ENCODE measurements at places on chromosomes 4 and X.

DNA sequence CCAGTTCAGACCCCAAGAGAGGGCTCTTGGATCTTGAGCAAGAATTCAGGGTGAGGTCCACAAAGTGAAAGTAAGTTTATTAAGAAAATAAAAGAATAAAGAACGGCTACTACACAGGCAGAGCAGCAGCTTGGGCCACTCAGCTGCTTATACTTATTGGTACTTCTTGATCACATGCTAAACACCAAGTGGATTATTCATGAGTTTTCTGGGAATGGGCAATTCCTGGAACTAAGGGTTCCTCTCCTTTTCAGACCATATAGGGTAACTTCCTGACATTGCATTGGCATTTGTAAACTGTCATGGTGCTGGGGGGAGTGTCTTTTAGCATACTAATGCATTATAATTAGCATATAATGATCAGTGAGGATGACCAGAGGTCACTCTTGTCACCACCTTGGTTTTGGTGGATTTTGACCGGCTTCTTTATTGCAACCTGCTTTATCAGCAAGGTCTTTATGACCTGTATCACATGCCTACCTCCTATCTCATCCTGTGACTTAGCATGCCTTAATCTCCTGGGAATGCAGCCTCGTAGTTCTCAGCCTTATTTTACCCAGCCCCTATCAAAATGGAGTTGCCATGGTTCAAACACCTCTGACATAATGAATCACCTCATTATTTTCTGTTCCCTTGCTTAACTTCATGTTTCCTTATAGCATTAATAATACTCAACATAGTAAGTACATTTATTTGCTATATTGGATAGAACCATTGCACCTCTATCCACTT lies 476.3 kb downstream of the DTHD1 start:
- no peak for DNase-seq

DNA sequence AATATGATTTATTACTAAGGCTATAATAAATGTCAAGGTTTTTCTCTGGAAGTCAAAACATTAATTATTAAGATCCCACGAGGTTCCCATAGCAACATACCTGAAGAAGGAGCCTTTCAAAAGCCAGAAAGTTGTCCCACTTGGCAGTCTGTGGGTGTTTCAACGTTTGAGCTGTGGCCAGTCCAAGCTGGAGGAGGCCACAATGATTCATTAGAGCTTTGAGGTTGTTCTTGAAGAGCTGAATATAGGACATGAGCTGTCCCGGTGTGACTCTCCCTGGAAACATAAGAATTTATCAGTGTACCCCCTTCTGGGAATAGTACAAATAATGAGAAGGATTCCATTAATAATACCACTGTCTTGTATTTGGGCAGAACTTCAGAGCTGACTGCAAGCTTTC lies 92.1 kb downstream of the SCFD2 start:
- DNase-seq = no peak

GRCh38 chr4:188822698-188823097 lies 683.5 kb downstream of the TRIML1 start:
- DNase-seq = no peak

DNA sequence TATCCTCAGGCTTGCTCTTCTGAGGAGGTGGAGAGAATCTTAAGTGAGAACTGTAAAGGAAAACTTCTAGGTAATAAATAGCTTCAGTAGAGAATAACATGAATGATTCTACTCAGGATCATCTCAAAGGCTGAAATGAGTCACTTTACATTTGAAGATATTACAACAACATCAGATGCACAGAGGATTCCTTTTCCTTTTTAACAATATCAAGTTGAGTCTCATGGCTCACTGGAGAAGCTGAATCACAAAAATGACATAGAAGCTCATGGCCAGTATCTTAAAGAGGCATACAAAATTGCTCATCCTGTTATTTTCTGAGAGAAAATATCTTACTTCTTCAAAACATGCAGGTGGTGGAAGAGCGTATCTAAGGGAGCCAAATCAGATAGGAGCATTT lies 72.5 kb upstream of the EMCN start:
- DNase-seq = no peak

DNA sequence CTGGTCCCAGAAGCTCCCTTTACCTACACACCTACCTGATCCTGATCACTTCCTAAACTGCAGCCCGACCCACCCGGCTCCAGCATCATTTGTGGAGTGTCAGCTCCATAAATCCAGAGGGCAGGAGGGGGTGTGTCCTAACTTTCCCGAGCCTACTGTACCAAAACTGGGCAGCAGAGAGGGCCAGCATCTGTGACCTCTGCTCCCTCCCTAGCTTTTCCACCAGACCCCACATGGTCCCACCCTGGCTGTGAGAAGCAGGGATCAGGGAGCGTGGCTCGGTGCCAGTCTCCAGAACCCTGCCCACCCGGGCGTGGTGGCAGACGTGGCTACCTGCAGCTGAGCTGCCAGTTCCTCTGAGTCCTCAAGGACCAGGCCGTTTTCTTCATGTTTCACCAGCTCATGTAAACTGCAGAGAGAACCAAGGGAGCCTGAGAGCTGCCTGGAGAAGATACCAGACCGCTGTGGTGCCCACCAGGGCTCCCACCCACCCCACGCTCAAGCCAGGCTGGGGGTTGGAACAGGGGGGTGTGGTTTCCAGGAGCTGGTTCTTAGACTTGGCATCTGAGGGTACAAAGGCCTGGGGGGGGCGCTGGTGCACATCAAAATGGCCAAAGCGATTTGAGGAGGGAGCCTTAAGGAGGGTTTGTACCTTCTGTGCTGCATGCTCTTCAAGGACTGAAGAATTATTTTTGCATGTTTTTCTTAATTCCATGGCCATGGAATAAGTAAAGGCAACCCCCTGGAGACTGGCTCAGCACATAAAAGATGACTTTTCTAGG lies 76.7 kb upstream of the DRD5 start:
- DNase-seq = no peak

DNA sequence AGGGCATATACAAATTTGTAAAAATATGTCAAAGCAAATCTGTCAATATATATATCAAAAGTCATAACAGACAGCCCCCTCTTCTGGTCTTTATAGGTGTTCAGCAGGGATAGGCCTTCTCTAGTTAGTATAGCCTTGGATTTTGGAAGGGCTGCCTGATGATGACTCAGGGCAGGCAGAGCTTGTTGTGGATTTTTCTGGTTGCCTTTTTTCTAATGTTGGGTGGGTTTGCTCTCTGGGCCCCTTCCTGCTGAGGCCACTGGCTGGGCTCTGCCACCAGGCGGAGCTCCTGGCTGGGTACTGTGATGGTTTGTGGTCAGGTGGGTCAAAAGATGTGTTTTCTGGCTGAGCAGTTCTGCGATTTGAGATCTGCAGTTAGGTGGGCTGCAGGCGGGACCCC lies 294.2 kb downstream of the GRIA2 start:
- DNase-seq = no peak

DNA sequence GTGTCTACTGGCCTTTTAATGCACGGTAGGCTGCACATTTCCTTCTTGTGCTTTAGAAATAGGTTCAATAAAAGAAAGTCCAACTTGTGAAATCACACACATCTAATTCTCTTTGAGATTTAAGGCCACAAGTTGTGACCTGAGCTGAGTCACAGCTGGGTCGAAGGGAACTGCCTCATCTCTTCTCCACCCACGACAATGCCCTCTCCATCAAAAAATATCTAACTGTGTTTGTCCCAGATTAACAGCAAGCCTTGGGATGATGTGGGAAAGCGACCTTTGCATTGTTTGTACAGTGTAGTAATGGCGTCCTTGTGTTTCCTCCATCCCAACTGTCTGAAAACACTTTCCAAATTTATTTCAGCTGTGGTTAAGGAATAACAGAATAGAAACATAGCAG lies 168.9 kb downstream of the AMELX start:
- DNase-seq = no peak

GRCh38 chr4:188719794-188720193 lies 580.6 kb downstream of the TRIML1 start:
- no peak for DNase-seq

Measured in stimulated activated CD8-positive, alpha-beta memory T cell treated with anti-CD3 and anti-CD28 coated beads, Interleukin-15, amount 100 ng/mL, for 24 hours (primary cell).